ENCODE measurements at places on chromosomes 13 and 19.

- DNase-seq, result no peak
These were observed 8.9 kb upstream of the MAB21L1 start for GRCh38 chr13:35485424-35485823.

DNA sequence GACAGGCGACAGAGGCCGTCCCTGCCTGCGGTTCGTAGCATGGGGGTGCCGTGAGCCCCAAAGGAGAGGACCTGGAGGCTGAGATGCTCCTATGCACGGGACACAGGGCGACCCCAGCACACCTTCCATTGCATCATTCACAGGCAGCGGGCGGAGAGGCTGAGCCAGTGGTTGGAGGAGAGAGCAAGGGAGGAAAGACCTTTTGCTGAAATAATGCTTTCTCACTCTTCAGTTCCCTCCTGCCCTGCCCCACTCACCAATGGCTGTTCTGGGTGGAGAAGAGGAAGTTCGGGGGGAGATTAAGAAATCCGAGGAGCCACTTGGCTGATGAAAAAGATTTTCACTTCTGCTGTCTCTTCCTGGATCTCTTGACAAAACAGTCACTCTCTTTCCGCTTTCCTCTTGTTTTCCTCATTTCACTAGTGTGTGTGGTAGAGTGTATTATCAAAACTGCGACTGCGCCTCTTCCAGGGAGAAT lies at the start of gene NLRP12:
TSS of gene NLRP12 (minus strand) at position 181 of the 478 bp plus-strand sequence. CDS start at position 41, 140 bp downstream.
- no peak for DNase-seq

DNA sequence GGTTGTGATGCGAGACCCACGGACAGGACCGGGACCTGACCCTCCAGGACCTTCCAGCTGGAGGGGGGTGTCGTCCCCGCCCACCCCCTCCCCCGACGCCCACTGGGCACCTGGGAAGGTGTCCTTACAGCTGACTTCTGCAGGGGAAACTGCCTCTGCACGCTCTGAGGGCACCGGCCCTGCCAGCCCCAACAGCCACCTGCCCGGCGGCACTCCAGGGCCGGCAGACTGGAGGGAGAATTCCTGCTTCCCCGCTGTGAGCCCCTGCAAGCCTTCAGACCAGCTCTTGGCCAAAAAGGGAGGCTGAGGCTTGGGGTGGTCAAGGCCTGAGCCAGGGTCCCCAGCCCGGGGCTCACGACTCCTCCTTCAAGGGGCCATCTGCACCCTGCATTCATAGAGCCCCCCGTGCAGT lies 1.2 kb downstream of the CNN2 start:
- no peak for DNase-seq

GRCh38 chr13:97441368-97441767 lies 7.4 kb downstream of the RAP2A start:
- DNase-seq, result no peak

DNA sequence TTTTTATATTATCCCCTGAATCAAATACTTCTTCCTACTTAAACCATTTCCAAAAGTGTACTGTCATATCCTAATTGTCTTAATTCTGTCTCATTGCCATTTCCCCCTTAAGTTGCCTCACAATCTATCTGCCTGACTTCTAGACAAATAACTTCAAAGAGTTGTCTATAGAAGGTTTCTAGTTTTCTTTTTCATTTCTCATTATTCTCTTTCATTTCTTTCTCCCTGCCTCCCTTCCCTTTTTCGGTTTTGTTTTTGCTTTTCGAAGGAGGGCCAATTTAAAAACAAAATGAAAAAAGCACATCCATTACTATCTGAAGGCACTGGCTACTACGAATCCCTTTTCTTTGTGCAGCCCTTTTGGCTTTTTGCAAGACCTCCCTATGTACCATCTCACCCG lies 367.2 kb downstream of the DNAJC15 start:
- no peak for DNase-seq

Data from activated CD4-positive, alpha-beta T cell treated with anti-CD3 and anti-CD28 coated beads, Interleukin-2, amount 50 U/mL, for 48 hours (primary cell).